ENCODE measurements at places on chromosomes 1 and 21.
A peak's percentile ranks its signal among the peaks of the same experiment; 100 is the strongest.

GRCh38 chr21:20875742-20876141 is 122.5 kb upstream of the NCAM2 start:
- no peaks in the 10 kb centered on the region for H3K27me3 ChIP-seq
- H3K4me3 ChIP-seq = no peak overlapping the region
- no peaks in the 10 kb centered on the region for H3K4me1 ChIP-seq
- no peak for DNase-seq

GRCh38 chr21:36613059-36613458 is 85.9 kb upstream of the SIM2 start:
- no peak for DNase-seq
- peaks cover 15% of the 10 kb centered on the region for H3K27me3 ChIP-seq
- H3K4me3 ChIP-seq = no peak overlapping the region
- no peaks in the 10 kb centered on the region for H3K36me3 ChIP-seq
- no peak overlapping the region for H3K27ac ChIP-seq

- no peaks in the 10 kb centered on the region for H3K36me3 ChIP-seq
- H3K27ac ChIP-seq = no peak overlapping the region
- H3K27me3 ChIP-seq = no peaks in the 10 kb centered on the region
Measured at GRCh38 chr1:192713921-192714320, 78.0 kb downstream of the RGS13 start.

GRCh38 chr1:26696119-26696653 is 371 bp downstream of the ARID1A start:
- H3K4me3 ChIP-seq = peak overlapping the region; percentile 11
- DNase-seq = no peak
- no peaks in the 10 kb centered on the region for H3K27me3 ChIP-seq
- H3K4me1 ChIP-seq = peaks cover 45% of the 10 kb centered on the region
- H3K36me3 ChIP-seq = no peaks in the 10 kb centered on the region

- H3K36me3 ChIP-seq = no peaks in the 10 kb centered on the region
- no peaks in the 10 kb centered on the region for H3K27me3 ChIP-seq
Measured at GRCh38 chr1:222950892-222951291, 136.1 kb downstream of the DISP1 start.

- peak overlapping the region; percentile 36 for H3K27ac ChIP-seq
- H3K36me3 ChIP-seq = peaks cover 3% of the 10 kb centered on the region
- peak overlapping the region; percentile 91 for H3K4me3 ChIP-seq
- no peaks in the 10 kb centered on the region for H3K27me3 ChIP-seq
- H3K4me1 ChIP-seq = peaks cover 3% of the 10 kb centered on the region
- peak; percentile 66 for DNase-seq
Measured at GRCh38 chr21:46325073-46325912, 1.3 kb downstream of the PCNT start.

- H3K4me1 ChIP-seq = peaks cover 20% of the 10 kb centered on the region
- H3K36me3 ChIP-seq = no peaks in the 10 kb centered on the region
- no peak overlapping the region for H3K4me3 ChIP-seq
- no peaks in the 10 kb centered on the region for H3K27me3 ChIP-seq
- no peak for DNase-seq
Measured at GRCh38 chr1:47557066-47557465, 119.2 kb downstream of the FOXD2 start.

- no peaks in the 10 kb centered on the region for H3K27me3 ChIP-seq
- no peaks in the 10 kb centered on the region for H3K4me1 ChIP-seq
- no peaks in the 10 kb centered on the region for H3K36me3 ChIP-seq
- no peak overlapping the region for H3K27ac ChIP-seq
Measured at GRCh38 chr1:209375671-209376365, 207.7 kb upstream of the CAMK1G start.

- no peaks in the 10 kb centered on the region for H3K36me3 ChIP-seq
- no peaks in the 10 kb centered on the region for H3K4me1 ChIP-seq
- H3K27me3 ChIP-seq = no peaks in the 10 kb centered on the region
- H3K4me3 ChIP-seq = no peak overlapping the region
Measured at GRCh38 chr1:89812992-89813391, 7.8 kb upstream of the LRRC8D start.

DNA sequence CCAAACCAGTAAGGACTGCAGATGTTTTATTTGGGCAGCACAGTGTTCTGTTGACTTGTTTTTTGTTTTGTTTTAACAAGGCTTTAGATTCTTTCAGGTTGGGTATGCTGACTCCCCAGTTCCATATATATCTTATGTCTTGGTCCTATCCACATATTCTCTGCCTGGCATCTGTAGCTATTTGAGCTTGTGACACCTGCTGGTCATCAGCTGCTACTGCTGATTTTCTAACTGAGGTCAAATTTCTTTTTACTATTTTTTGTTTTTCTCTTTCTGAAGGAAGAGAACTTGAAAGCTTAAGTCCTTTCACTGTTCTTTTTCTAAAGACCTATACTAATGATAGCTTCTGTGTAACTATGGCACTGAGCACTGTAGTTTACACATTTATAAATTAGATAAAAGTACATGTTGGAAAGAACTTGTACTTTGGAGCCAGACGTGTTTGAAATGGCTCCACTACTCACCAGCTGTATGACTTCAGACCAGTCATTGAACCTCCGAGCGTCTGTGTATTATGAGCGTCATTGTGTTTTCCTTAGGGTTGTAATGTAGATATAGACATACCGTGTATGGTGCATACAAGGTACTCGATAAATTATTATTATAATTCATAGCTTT is 109.4 kb downstream of the NRDC start:
- H3K36me3 ChIP-seq = peaks cover 23% of the 10 kb centered on the region
- no peaks in the 10 kb centered on the region for H3K4me1 ChIP-seq
- H3K27me3 ChIP-seq = no peaks in the 10 kb centered on the region
- no peak for DNase-seq
- H3K27ac ChIP-seq = no peak overlapping the region

DNA sequence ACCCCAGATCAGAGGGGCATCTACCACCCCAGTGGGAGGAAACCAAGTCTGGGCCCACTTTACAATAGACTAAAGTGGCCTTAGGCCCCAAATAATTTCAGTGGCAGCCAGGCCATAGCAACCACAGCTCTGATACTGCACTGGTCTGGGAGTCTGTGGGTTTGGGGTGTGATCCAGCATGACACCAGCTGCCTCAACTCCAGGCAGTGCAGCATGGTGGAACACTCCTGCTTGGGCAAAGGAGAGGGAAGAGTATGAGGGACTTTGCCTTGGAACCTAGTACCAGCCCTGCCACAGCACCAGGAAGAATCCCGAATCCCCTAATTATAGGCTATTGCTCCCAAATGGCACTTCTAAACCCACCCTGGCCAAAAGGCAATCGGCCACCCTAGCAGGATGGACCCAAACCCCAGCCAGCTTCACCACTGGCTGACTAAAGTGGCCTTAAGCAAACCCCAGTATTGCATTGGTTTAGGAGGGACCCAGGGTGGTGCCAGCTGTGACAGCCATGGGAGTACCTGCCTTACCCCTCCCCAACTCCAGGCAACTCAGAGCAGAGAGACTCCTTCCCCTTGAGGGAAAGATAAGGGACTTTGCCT is 47.1 kb downstream of the PACC1 start:
- no peaks in the 10 kb centered on the region for H3K27me3 ChIP-seq
- H3K4me3 ChIP-seq = no peak overlapping the region
- DNase-seq = no peak
- H3K27ac ChIP-seq = no peak overlapping the region

DNA sequence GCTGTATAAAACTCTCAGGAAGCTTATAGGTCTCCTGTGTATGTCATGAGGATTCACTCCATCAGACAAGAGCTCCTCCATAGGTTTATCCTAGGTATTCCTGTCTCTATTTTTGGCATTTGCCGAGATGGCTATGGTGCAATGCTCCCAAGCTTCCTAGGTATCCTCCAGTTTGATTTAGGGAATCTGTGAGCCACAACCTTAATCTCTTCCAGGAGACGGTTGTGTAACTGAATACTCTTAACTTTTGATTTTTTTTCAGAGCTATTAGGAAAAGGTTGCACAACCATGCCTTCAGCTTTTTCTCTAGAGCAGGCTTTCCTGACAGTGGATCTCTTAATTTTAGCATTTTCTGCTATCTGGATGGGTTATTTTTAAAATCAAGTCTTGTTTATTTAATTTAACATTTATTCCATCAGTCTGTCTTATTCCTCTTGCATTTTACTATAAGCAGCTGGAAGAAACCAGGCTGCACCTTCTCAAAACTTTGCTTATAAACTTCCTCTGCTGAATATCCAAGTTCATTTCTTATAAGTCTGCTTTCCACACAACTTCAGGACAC is 69.4 kb upstream of the BACE2 start:
- no peaks in the 10 kb centered on the region for H3K27me3 ChIP-seq
- no peaks in the 10 kb centered on the region for H3K36me3 ChIP-seq
- H3K4me3 ChIP-seq = no peak overlapping the region
- H3K27ac ChIP-seq = no peak overlapping the region
- DNase-seq = no peak

DNA sequence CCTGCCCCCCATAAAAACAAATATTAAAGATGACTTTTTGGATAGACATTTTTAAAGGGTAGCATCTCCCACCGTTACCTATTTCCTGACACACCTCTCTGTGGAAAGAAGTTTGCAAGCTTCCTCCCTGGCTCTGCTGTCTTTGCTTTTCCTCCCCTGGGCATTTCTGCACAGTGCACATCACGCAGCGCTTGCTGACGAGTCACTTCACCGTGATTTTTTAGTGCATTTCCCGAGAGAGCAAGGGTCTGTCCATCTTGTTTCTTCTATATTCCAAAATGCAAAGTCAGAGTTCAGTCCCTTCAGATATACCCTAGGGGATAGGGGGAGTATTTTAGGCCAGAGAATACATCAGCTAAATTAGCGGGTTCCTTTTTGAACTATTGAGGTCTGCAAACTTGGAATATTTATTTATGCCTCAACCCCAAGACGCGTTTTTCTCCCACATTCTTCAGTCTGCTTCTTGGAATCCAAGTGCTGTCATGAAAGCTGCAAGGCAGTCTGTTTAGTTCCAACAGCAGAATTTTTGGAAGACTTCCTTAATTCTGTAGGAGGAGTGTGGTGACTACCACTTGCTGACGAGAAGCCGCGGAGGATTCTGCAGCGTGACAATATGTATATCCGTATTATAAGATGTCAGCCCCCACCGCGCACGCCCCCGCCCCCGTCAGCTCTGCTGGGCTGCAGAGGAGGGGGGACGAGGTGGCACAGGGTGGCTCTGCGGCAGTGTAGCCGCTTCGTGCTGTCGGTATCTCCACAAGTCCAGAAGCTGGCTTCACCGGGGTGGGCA is 22.4 kb downstream of the SMYD2 start:
- no peak for DNase-seq
- no peaks in the 10 kb centered on the region for H3K4me1 ChIP-seq
- H3K27ac ChIP-seq = no peak overlapping the region
- H3K4me3 ChIP-seq = no peak overlapping the region
- no peaks in the 10 kb centered on the region for H3K36me3 ChIP-seq

GRCh38 chr21:22399681-22400514 is 1401.7 kb downstream of the NCAM2 start:
- no peaks in the 10 kb centered on the region for H3K4me1 ChIP-seq
- no peak for DNase-seq
- no peak overlapping the region for H3K27ac ChIP-seq

DNA sequence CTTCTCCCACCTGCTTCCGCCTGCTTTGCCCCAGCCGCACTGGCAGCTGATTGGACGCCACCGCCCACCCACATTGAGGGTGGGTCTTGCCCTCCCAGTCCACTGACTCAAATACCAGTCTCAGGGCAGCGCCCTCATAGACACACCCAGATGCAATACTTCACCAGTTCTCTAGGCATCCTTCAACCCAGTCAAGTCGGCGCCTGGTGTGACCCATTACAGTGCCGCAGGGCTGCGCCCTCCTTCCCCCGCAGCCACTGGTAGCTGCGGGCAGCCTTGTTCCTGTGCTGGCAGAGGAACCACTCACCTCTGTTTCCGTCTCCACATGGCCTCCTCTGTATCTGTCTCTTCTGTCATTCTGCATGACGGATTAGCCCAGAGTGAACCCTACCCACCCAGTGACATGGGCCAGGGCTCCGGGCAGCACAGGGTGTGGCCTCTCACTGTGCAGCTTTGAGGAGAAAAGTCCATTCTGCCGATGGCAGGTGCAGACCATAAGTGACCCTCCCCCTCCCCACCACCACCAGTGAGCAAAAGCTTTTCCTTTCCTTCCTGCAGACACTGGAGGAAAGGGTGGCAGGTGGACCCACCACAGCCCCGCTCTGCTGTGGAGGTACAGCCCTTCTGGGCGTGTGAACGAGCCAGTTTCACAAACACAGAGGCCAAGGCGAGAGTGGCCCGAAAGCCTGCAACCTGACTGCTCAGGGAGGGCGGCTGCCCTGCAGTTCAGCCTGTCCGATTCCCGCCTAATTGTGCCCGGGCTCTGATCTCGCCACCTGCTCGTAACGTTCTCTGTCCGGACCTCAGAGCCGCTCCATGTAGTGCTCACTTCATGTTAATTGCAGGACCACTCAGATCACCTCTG is 57.1 kb downstream of the FAAP20 start:
- H3K27ac ChIP-seq = no peak overlapping the region
- H3K4me1 ChIP-seq = peaks cover 3% of the 10 kb centered on the region
- DNase-seq = no peak

DNA sequence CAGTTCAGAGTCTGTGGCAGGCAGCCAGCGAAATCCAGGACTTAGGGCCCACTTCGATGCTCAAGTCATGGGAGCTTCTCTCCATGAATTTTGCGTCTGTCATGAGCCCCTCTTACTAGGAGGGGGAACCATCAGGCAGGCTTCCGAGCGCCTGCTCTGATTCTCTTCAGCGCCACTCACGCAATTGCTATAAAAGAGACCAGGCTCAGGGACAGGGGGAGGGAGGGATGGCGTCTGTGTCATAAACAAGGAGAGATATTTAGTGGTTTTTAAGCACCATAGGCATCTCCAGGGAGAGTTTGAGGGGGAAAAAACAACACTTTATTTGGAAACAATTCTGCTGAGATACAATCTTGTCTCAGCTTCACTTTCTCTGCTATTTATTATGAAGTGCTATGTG is 60.6 kb downstream of the NAV1 start:
- H3K4me3 ChIP-seq = no peak overlapping the region
- no peaks in the 10 kb centered on the region for H3K36me3 ChIP-seq
- H3K27ac ChIP-seq = no peak overlapping the region
- DNase-seq = no peak
- H3K4me1 ChIP-seq = no peaks in the 10 kb centered on the region
- no peaks in the 10 kb centered on the region for H3K27me3 ChIP-seq

DNA sequence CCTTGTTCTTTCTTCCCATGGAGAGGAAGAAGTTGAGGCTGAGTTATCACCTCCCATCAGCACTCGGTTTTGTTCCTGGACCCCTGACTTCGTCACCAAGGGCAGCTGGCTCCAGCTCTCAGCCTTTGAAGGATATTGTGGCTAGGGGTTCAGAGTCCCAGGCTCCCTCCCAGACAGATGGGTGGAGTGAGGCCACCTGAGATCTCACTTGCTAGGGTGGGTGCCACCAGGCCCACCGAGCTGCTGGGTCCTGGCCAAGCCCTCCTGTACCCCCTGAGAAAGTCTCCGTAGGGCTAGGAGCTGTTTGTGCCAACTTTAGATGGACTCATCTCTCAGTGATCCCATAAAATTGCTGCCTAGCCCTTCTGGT is 6.9 kb downstream of the MX2 start:
- no peak overlapping the region for H3K27ac ChIP-seq
- H3K4me3 ChIP-seq = no peak overlapping the region
- H3K36me3 ChIP-seq = no peaks in the 10 kb centered on the region
- H3K4me1 ChIP-seq = no peaks in the 10 kb centered on the region
- DNase-seq = no peak
- peaks cover 3% of the 10 kb centered on the region for H3K27me3 ChIP-seq
